ENCODE measurements at places on chromosomes 4 and X. TPM values are rescaled to one million over a fixed set of nuclear protein-coding genes. Genes with fewer than 3 reads are reported as not detected.
A peak's percentile ranks its signal among the peaks of the same experiment; 100 is the strongest.

DNA sequence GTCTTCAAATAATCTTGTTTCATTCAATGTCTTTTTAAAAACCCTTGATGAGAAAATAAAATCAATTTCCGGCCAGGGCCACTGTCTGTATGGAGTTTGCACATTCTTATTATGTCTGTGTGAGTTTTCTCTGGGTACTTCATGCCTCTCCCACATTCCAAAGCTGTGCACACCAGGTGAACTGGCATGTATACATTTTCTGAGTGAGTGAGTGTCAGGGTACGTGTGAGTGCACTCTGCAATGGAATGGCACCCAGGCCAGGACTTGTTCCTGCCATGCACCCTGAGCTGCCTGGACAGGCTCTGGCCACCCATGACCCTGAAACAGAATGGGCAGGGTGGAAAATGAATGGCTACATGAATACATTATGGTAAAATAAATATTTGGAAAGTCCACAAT lies 61.3 kb downstream of the UBE2NL start:
- no peak for DNase-seq

- DNase-seq, result no peak
These were observed 114.6 kb downstream of the ARHGAP10 start for GRCh38 chr4:147846318-147847155.

- no peak for DNase-seq
These were observed at the start of gene IL2 for GRCh38 chr4:122456231-122457116. IL2 (minus strand) TSS chr4:122456725; CDS start chr4:122456440, 285 bp downstream.

DNA sequence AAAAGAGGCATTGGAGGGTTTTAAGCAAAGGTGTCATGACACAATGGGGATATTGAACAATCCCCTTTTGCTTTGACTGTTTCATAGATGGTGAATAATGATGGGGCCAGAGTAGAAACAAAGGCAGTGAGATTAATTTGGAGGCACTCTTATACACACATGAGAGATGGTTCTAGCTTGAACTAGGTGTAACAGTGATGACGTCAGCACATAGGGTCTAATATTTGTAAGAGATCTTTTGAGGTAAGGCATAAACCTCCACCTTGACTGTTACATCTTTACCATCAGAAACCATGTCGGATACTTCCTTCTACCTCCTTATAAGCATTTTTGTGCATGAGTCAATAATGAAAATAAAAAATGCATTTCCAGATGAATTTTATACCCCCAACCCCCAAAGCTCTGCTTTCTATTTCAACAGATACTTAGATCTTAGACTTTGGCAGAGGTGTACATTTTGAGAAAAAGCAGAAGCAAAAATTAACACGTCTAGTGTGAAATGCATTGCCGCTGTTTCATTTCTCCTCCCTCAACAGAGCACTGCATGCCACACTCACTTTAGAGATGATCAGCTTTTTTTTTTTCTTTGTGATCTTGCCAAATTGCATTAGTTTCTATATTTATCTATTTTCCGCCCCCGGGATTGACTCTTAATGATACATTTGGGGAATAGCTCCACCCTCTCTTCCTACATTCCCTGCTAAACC lies 87.2 kb downstream of the HS3ST1 start:
- DNase-seq, result no peak

The PABPC1L2B gene
- not detected for total RNA-seq

DNA sequence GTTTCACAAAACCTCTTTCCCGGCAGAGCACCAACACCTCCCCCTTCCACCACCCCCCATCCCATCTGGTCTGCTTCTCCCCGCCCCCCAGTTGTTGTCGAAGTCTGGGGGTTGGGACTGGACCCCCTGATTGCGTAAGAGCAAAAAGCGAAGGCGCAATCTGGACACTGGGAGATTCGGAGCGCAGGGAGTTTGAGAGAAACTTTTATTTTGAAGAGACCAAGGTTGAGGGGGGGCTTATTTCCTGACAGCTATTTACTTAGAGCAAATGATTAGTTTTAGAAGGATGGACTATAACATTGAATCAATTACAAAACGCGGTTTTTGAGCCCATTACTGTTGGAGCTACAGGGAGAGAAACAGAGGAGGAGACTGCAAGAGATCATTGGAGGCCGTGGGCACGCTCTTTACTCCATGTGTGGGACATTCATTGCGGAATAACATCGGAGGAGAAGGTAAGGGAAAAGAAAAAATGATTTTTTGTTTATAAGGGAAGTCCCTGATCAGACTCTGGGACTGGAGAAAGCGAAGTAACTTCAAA lies at the start of gene PDGFRA:
Gene PDGFRA (plus strand): TSS at position 333 of the 541 bp plus-strand sequence. CDS start 29,476 bp downstream, outside the sequence.
- no peak for DNase-seq

The SSX2B gene
- total RNA-seq, result 3.3 TPM

DNA sequence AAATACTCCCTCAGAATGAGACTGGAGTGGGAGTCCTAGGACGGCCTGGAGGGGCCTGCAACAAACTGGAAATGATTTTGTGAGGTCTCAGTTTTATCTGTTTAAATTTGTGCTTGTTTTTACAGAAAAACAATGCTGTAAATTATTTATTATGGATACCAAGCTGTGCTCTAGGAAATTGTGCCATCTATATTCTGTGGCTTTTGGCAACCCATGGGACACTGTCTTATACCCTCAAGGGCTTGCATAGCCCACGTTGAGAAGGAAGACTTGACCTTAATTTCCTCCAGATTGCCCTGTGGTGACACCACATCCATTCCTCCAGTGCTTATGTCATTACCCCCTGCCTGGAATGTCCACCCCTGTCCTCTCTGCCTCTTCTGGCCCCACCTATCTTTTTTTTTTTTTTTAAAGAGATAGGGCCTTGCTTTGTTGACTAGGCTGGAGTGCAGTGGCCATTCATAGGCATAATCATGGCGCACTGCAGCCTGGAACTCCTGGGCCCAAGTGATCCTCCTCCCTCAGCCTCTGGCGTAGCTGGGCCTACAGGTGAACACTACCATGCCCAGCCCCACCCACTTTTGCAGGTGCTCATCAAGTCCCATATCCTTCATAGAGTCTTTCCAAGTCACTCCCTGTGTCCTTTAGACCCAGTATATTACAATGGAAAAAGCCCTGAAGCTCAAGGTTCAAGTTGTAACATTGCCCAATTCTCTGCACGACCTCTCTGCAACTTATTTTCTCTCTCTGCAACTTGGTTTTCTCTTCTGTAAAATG lies 77.4 kb downstream of the HPRT1 start:
- peak; percentile 26 for DNase-seq

DNA sequence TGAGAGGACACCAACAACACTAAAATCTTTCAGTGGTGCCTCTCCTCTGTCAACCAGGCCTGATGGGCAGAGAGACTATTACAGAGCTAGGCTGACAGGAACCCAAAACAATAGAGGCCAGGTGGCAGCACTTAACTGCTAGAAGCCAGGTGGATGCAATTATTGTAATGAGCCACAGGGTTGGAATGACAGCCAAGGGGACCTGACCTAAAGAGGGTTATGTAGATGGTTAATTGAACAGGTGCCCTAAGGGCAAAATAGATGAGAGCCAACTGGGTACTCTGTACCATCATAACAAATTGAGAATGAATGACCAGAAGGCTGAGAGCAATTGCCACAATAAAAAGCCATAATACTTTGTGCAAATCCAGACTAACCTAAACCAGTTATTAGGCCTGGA lies 24.7 kb upstream of the FRAS1 start:
- no peak for DNase-seq

The PRSS12 gene
- not detected for total RNA-seq

The SUPT20HL1 gene
- not detected for total RNA-seq

The FAM133A gene
- total RNA-seq, result 0.11 TPM

The PFKFB1 gene
- total RNA-seq, result 0.24 TPM

GRCh38 chrX:25096522-25097045 lies 80.8 kb upstream of the ARX start:
- no peak for DNase-seq

DNA sequence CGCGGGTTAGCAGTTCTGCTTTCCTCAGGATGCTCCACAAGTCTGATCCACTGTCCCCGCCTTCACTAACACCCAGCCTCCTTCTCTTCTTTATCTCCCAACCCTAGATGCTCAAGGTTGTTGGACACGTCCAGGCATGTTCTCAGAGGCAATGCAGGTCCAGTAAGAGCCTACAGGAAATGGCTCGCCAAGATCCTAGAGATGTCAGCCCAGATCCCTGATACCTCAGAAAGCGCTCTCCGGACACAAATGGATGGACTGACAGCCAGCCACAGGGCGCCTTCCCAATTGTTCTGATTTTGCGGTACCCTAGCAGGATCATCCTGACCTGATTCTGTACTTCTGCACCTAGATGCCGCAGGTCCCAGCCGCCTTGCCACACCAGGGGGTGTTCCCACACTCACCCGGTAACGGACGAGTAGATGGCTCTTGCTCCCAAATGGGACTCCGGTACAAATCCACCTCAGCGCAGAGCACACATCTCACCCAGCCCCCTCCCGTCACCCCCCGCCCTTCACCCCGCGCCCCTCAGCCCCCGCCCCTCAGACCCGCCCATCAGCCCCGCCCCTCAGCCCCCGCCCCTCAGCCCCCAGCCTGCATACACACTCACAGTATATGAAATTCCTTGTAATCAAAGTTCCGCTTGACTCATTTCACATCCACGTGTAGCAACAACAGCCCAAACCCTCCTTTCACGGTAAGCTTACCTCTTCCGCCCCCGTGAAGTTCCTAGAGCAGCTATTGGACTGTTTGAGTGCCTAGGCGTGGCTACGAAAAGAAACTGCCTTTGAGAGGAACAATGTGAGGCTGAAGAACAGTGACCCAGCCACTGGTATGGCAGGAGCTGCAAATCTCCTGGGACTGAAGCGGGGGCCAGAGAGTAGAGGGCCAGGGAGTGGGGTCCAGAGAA lies at the start of gene EDA2R:
Gene EDA2R (minus strand): TSS at position 488 of the 910 bp plus-strand sequence. CDS start 23,058 bp downstream, outside the sequence.
- DNase-seq, result no peak

- no peak for DNase-seq
These were observed 39.0 kb upstream of the PROM1 start for GRCh38 chr4:16122784-16123183.

DNA sequence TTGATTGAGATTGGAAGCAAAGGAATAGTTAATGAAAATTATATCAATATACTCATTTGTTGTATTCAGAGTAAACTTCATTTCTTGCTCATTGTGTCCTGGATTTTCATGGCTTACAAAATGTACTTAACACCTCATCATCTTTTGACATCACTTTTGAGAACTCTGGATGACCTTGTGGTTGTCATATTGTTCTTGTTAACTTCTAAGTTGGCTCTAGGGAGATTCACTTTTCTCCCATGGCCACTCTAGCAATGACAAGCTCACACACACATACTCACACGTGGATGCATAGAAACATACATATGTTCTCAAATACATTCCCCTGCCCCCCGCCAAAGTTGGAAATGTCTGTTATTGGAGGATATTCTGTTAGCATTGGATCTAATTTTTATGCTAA lies 15.3 kb downstream of the PHEX start:
- DNase-seq, result no peak

The AFF2 gene
- total RNA-seq, result 0.09 TPM

The EXOC1L gene
- 0.94 TPM for total RNA-seq

DNA sequence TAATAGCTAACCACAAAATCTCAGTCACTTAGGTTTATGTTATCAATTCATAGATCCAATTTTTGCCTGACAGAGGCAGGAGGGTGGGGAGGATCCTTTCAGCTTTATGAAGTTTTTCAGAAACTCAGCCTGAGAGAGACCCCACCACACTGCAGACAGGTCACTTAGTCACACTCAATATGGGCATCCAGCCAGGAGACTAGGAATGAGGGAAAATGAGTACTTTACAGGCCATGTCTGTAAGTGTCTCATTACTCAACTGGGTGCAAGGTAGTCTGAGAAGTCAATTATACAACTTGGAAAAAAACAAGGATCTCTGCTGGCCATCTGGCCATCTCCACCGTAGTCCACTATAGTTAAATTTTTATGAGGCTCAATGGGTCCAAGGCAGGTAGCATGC lies 365.9 kb downstream of the INPP4B start:
- no peak for DNase-seq

DNA sequence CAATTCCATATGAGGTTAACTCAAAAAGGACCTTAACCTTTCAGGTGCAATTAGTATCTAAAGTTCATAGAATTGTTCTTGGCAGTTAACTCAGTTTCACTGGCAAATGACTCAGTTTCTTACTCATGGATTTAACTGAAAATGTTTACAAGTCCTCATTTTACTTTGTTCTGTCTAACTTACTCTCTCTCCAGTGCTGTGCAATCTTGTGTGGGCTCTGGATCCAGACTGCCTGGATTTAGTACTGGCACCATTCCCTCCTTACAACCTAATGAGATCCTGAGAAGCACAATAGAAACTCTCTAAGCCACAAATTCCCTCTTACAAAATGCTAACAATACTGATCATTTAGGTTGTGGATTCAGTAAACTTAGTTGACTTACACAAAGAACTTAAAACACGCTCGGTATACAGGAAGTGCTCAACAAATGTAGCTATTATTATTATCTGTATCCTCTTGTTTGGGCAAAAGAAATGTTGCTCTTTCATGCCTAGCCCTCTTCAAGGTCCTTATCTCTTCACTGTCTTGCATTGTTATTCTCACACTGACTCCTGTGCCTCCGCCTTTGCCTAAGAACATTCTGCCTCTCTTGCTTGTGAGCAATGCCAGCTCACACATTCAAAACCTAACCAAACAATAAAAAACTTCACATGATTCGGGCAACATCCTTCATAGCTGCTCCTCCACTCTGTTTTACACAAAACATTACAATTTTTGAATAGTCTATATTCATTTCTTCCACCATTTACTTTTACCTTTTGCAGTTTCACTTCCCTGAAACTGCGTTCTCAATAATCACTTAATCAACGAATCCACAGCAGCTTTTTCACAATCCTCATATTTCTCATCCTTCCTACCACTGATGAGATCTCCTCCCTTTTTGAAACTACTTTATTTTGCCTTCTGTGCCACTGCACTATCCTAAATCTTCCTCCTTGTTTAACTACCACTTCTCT lies 91.8 kb downstream of the PDE5A start:
- no peak for DNase-seq

The ZNF157 gene
- not detected for total RNA-seq

DNA sequence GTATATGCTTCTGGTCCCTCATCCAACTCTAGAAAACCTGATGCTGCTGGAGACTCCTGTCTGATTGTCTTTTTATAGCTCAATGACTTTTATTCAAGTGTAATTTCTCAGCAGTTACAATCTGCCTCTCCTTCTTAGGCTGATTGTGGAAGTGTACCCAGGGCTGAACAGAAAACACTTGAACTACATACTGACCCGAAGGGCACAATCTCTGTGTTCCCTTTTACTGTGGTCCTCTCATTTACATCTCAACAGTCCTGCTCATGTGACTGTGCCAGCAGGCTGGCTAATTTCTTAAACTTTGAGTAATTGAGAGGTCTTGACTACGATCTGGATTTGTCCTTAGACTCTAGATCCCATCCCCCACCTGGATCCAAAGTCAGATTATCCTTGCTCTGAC lies 863.4 kb downstream of the PDHA2 start:
- DNase-seq, result no peak

The AKAP14 gene
- not detected for total RNA-seq

DNA sequence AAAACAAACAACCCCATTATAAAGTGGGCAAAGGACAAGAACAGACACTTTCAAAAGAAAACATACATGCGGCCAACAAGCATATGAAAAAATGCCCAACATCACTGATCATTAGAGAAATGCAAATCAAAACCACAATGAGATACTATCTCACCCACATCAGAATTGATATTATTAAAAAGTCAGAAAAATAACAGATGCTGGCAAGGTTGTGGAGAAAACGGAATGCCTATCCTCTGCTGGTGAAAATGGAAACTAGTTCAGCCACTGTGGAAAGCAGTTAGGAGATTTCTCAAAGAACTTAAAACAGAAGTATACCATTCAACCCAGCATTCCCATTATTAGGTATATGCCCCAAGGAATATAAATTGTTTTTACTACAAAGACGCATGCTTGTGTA lies 112.5 kb downstream of the JADE1 start:
- DNase-seq, result no peak

The GABRG1 gene
- 0.22 TPM for total RNA-seq

GRCh38 chr4:113009461-113009860 lies 40.0 kb upstream of the ANK2 start:
- DNase-seq, result no peak

Measured in K562 (cell line).